ENCODE measurements at places on chromosomes 2 and 18.

DNA sequence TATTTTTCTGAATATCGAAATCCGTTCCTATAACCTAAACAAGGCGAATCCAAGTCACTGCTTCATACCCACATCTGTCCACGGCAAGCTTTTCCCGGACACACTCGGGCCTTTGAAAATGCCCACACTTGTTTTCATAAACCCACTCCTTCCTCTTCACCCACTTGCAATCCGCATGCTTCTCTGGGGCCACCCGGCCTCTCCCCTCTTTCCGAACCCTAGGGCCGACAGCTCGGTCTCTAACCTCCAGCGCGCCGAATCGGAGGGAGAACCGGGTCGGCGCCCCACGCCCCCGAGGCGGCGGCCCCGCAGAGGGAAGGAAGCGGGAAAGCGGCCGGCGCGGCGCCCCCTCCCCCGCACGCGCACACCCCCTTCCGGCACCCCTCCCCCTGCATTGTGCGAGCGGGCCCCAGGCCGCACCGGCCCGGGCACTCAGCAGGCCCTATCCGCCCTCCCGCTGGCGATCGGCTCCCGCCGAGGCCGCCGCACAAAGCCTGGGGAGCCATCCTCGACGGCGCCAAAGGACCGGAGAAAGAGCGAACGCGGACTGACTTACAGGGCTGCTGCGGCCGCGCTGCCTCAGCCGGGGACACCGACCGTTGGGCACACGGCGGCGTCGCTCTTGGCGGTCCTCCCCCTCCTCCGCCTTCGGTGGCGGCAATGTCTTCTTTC is 467 bp downstream of the PUM2 start:
- DNase-seq, result peak; percentile 66

- no peak for DNase-seq
These were observed 40.8 kb downstream of the MTERF4 start for GRCh38 chr2:241061275-241061674.

DNA sequence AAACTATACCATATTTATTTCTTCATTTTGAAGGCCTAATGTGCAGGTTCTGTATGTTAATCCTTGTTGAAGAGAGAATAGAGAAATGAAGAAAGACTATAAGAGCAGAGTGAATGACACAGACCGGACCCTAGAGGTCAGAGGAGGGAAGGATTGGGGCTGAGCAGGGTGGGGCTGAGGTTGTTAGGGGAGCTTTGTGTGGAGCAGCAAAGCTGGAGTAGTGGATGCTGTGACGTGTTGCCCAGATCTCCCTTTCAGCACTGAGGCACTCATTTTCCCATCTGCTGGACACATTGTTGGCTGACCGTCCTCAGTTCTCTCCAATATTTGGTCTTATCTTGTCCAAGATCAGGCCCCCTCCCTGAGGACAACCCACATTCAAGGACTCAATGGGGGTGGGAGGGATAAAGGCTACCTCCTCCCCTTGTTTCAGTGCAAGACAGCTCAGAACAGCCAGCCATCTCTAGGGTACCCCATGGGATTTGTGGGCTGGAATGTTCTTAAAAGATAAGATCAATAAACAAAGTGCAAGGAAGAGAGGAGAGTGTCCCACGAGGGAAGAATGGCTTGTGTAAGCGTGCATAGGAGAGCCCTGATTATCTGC is 143.6 kb downstream of the TDRD15 start:
- no peak for DNase-seq

DNA sequence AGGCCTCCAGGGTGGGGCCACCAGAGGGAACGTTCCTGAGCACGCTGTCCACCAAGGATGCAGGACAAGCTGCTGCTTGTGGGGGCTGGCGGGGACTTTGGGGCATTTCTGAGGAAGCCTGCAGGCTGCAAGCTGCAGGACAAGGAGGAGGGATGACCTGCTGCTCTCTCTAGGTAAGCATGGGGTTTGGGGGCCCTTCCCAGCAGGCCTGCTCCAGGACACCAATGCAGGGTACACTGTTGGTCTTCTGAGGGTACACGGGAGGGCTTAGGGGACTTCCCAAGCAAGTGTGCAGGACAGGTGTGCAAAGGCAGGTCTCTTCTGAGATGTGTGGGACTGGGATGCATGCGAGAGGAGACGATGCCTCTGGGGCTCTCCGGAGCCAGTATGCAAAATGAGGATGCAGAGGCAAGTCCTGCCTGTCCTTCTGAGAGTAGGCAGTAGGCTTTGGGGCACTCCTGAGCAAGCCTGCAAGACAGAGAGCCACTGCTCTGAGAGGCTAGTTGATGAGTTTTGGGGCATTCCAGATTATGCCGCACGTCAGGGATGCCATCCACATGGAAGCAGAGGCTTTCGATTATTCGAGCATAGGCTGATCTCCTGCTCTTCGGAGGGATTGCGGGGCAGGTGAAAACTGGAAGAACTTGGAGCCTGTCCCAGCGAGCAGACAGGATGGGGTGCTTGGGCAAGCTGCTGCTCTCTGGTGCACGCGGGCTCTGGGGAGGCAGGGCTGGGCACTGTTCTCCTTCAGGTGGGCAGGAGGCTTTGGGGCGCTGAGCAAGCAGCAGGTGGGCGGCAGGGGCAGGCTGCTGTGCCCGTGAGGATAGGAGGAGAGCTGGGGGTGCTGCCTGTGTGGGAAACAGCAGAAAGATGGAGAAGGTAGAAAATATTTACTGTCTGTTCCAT is 44.6 kb downstream of the CNGA3 start:
- DNase-seq, result no peak

All from neuronal stem cell (in vitro differentiated cells).